ENCODE measurements at places on chromosomes 12 and 14. TPM values are rescaled to one million over a fixed set of nuclear protein-coding genes. Genes with fewer than 3 reads are reported as not detected.
A peak's percentile ranks its signal among the peaks of the same experiment; 100 is the strongest.

Gene GNB3
- not detected for total RNA-seq

- H3K36me3 ChIP-seq: no peaks in the 10 kb centered on the region
- DNase-seq: no peak
- H3K4me3 ChIP-seq: no peak overlapping the region
- no peaks in the 10 kb centered on the region for H3K27me3 ChIP-seq
Measured at GRCh38 chr12:132239796-132240668, 89.4 kb downstream of the GALNT9 start.

Gene BLOC1S1
- total RNA-seq: 83.7 TPM

DNA sequence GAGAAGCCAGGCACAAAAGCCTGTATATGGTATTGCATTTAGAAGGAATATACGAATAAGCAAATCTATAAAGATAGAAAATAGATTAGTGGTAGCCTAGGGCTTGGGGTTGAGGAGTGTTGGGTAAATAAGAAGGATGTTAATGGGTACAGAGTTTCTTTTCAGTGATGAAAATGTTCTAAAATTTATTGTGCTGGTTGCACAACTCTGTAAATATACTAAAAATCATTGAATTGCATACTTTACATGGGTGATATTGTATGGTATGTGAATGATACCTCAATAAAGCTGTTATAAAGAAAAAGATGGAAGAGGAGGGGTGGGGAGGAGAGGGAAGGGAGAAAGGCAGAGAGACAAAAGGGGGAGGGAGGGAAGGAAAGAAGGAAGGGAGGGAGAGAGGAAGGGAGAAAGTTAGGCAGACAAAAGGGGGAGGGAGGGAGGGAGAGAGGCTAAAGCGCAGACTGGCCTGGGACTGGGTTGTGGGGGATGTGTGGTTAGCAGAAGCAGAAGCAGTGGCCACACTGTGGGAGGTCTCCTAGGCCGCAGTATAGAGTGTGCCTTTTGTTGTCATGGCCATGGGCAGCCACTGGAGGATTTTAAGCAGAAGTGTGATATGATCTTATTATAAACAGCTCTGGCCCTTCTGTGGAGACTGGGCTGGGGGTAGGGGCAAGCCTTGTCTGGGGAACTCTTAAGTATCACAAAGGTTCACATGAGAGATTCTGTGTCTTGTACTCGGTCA, 73.6 kb upstream of the ELK3 start:
- peak overlapping the region; percentile 71 for H3K27ac ChIP-seq
- H3K4me1 ChIP-seq: peaks cover 14% of the 10 kb centered on the region
- H3K36me3 ChIP-seq: no peaks in the 10 kb centered on the region
- H3K27me3 ChIP-seq: no peaks in the 10 kb centered on the region
- H3K4me3 ChIP-seq: no peak overlapping the region

Gene ADAM21
- total RNA-seq: not detected

- no peak overlapping the region for H3K27ac ChIP-seq
- H3K36me3 ChIP-seq: no peaks in the 10 kb centered on the region
- no peaks in the 10 kb centered on the region for H3K4me1 ChIP-seq
- no peak for DNase-seq
- no peak overlapping the region for H3K4me3 ChIP-seq
Measured at GRCh38 chr14:27242874-27243273, 645.0 kb upstream of the NOVA1 start.

- peak overlapping the region; percentile 96 for H3K27ac ChIP-seq
- H3K27me3 ChIP-seq: no peaks in the 10 kb centered on the region
- DNase-seq: no peak
- H3K4me1 ChIP-seq: peaks cover 25% of the 10 kb centered on the region
Measured at GRCh38 chr14:90381999-90382451, 14.8 kb upstream of the CALM1 start.

DNA sequence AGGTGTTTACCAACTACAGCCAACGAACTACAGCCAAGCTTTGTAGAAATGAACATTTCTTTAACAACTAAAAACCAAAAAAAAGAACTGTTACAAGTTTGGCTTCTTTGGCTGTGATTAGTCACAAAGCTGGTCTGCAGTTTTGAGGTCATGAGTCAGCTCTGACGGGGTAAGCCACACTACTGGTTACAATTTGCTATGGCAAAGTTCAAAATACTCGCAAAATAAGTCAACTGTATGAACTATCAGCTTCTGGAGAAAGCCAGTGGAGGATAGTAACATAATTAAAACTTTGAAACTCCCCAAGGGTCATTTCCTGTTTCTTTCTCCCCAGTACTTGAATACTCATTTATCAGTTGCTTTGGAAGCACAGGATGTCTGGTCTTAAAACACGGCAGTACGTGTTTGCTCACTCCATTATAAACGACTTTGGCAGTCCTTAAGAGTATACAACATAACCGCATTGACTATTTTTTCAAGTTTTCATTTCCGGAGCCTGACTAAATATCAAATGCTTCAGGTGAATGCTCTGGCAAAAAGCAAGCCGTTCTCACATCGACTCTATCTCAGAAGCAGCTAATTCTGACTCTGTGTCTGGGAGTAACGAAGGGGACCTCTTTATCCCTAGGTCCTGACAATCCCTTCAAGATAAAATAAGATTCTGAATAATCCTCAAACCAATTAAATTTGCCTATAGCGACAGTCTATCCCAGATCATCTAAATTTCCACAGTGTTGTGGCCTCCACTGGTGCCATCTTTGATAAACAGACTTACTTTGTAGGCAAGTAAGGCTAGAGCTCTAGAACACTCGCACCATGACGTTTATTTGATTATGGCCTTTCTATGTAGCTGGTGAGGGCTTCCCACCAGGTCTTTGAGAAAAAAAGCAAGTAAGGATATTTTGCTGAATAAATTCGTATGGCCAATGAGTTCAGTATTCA, 10.6 kb downstream of the PHLDA1 start:
- H3K4me3 ChIP-seq: no peak overlapping the region
- no peaks in the 10 kb centered on the region for H3K27me3 ChIP-seq
- H3K4me1 ChIP-seq: peaks cover 27% of the 10 kb centered on the region
- peak overlapping the region; percentile 92 for H3K27ac ChIP-seq

- H3K27me3 ChIP-seq: no peaks in the 10 kb centered on the region
- H3K4me1 ChIP-seq: peaks cover 25% of the 10 kb centered on the region
- DNase-seq: no peak
- no peaks in the 10 kb centered on the region for H3K36me3 ChIP-seq
Measured at GRCh38 chr12:176321-177181, 37.4 kb downstream of the SLC6A12 start.
